Activated T-cell treated with anti-CD3 and anti-CD28 coated beads for 24 hours (primary cell): ENCODE measurements at places on chromosomes 7 and 10.

DNA sequence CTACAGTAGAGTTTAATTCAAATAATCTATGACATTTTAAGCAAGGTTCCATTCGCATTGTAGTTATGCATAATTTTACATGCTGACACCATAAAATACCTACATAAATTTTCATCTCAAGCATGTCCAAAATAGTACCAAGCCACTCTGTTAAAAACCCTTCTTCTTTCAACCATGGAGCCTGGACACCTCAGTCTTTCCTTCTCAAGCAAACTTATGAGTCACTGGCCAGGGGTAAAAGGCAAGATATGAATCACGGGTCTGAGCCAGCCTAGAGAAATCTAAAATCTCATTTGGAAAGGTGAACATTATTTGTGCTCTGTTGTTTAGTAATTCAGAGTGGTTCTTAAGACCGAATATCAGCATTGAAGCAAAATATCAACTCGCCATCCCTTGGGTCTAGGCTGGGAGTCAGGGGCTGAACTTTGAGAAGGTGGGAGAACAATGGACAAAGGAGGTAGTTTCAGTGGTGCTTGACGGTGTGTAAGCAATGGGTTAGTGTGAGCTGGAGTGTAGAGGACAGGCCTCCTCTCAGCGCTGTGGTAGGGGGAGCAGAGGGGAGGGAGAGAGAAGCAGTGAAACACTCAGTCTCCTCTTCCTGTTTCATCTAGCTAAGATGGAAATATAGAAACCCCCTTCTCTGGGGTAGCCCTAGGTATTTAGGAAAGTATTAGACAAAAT is 19.1 kb upstream of the GPAM start:
- DNase-seq: no peak

DNA sequence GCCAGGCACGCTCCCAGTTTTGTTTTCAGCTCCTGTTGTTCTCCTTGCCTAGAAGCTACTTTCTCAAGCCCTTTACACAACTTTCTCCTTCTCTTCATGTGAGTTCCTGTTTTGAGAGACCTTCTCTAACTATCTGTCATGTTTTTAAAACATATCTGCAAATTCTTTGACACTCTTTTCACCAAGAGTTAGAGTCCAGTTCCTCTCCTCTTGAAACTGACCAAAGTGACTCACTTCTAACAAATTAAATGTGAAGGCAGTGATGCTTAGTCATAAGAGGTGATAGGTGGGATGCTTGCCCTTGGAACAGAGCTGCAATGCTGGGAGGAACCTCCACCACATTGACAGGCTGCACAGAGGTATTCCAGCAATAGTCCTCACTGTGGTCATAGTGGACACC is 25.3 kb downstream of the ZSCAN25 start:
- DNase-seq: no peak

- DNase-seq: no peak
Observed at GRCh38 chr10:132570771-132571649, 33.4 kb downstream of the INPP5A start.

GRCh38 chr7:47685151-47685550 is 103.2 kb upstream of the TNS3 start:
- no peak for DNase-seq

DNA sequence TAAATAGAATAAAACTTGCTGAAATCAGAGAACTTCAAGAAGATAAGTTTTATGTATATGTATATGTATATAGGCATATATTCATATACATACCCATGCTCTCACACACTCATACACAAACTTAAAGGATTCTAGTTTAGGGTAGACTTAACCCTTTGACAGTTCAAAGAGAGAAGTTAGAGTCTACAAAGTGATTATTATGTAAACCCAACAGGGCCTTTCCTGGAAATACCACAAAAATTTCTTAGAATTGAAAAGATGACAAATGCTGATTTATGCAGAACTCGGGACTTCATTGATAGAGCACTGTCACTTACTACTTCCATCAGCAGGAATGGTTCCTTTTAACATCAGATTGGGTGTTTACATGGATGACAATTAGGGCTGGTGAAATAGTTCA is 763.5 kb downstream of the AUTS2 start:
- DNase-seq: no peak

DNA sequence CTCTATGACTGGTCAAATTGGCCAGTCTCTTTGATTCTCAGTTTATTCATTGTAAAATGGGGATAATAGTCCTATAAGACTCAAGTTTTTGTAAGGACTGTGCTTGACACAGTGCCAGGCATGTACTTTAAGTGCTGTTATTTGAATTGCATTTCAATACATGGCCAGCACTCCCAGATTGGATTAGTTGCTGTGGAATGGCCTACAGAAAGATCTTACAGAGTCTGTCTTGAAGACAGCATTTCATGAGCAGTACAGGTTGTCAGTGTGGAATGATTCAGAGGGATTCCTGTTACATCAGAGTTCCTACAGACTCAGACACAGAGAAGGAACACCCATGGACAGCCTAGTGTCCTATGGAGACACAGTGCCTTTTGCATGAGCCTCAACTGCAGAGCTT is 238.1 kb upstream of the BMPER start:
- no peak for DNase-seq

DNA sequence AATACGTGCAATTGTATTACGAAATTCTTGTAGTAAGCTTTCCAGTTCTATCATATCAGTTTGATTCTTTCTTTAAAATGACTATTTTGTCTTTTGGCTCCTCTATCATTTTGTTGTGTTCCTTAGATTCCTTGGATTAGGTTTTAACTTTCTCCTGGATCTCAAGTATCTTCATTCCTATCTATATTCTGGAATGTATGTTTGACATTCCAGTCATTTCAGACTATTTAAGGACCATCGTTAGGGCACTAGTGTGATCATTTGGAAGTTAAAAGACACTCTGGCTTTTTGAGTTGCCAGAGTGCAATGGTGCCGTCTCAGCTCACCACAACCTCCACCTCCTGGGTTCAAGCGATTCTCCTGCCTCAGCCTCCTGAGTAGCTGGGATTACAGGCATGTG is 45.7 kb upstream of the SFTPD start:
- DNase-seq: no peak

- no peak for DNase-seq
Observed at GRCh38 chr7:50783303-50783702, 607 bp upstream of the GRB10 start.
